M059J (cell line): ENCODE measurements at places on chromosomes 1 and 21.

GRCh38 chr1:83543222-83543973, 455.5 kb downstream of the TTLL7 start:
- no peak for DNase-seq

- DNase-seq, result no peak
These were observed 170.7 kb downstream of the NR5A2 start for GRCh38 chr1:200198236-200198635.

DNA sequence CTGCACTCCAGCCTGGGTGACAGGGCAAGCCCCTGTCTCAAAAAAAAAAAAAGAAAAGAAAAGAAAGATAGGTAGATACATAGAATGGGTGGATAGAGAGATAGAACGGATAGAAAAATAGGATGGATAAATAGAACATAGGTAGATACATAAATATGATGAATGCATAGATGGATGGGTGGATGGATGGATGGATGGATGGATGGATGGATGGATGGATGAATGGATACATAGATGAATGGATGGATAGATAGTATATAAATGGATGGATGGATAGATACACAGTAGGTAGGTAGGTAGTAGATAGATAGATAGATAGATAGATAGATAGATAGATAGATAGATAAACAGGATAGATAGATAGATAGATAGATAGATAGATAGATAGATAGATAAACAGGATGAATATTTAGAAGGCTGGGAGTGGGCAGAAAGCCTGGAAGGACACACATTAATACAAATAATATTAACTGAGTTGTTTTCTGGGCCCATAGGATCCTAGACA, 87.0 kb downstream of the PDE9A start:
- no peak for DNase-seq

- DNase-seq, result peak; percentile 12
These were observed 123.7 kb upstream of the KIF26B start for GRCh38 chr1:245031041-245031440.

GRCh38 chr1:72075425-72075824, 206.9 kb downstream of the NEGR1 start:
- no peak for DNase-seq

DNA sequence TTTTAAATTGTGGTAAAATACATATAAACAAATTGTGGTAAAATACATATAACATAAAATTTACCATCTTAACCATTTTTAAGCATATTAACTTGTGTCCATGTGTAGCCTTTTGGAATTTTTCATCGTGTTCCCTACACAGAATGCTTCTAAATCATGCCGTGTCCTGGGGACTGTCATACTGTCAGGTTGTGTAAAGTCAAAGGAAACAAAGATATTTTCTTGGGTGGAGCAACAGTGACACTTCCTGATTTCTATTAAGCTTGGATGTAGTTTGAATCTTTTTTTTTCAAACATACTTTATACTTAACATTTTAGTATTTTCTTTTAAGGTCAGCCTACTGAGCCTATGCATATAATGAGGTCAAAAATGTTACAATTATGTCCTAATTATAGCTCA, 32.3 kb downstream of the DOP1B start:
- no peak for DNase-seq

- DNase-seq, result peak; percentile 94
These were observed 13.0 kb upstream of the CCDC190 start for GRCh38 chr1:162873671-162874666.

- DNase-seq, result no peak
These were observed 14.5 kb downstream of the RHOU start for GRCh38 chr1:228749765-228750164.

DNA sequence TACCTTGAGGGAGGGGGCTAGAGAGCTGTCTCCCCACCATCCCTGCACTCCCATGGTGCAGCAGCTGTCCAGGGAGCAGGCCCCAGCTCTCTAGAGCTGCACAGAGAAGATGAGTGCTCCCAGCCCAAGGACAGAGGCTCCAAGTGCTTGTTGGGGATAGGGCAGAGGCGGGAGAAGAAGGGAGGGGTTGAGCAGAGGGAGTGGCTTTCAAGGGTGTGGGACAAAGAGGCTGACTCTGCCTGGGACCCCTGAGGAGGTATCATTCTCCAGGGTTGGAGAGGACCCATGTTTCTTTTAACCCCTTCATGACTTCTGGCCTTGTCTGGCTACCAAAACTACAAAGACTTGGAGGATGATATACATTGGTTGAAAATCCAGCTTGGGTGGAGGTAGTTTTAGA, 14.6 kb downstream of the FOXD2 start:
- no peak for DNase-seq

DNA sequence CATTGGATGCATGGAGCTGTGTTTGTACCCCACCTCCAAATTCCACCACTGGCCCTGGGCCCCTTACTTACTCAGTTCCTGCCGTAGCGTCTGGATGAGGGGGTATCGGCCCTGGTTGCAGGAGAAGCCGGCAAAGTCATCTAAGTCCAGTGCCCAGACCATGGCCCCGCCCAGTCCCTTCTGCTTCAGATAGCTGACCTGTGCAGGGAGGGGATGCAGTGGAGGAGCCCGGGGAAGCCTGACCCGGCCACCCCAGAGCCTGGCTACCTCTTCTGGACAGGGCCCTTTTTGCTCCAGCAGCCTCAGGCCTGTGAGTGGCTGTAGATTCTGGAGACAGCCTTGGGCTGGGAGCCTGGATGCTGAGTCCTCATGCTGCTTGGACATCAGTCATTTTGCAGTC, 11.8 kb downstream of the CHIT1 start:
- no peak for DNase-seq
